NCI-H2171 treated with DMSO at 0.1 percent for 48 hours (cell line): ENCODE measurements at places on chromosomes 6 and 20.

GRCh38 chr6:125300992-125301434 is 754 bp downstream of the HDDC2 start:
- no peak for DNase-seq

- DNase-seq, result peak; percentile 14
Measured at GRCh38 chr6:145137425-145137824, 597.9 kb downstream of the EPM2A start.

- peak; percentile 75 for DNase-seq
Measured at GRCh38 chr20:9609887-9610502, 95.6 kb downstream of the LAMP5 start.

GRCh38 chr20:19828232-19828631 is 70.2 kb downstream of the RIN2 start:
- no peak for DNase-seq

DNA sequence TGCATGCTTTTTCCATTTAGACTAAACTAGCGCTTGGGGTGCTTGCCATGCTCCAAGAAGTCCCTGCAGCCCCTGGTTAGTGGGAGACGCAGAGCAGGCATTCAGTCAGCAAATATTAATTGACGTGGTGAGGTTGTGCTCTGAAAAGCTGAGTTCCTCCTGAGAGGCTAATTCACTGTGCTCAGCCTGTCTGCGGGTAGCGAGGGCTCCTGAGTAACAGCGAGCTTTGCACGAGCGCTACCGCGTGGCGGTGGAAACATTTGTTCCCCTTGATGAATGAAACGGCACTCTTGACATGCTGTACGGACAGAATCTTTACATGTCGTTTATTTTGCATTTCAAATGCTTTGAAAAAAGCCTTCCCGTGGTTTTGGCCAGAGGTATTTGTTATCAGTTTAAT is 170.6 kb upstream of the AGPAT4 start:
- DNase-seq, result no peak

- DNase-seq, result no peak
Measured at GRCh38 chr20:22371843-22372242, 212.5 kb downstream of the FOXA2 start.

DNA sequence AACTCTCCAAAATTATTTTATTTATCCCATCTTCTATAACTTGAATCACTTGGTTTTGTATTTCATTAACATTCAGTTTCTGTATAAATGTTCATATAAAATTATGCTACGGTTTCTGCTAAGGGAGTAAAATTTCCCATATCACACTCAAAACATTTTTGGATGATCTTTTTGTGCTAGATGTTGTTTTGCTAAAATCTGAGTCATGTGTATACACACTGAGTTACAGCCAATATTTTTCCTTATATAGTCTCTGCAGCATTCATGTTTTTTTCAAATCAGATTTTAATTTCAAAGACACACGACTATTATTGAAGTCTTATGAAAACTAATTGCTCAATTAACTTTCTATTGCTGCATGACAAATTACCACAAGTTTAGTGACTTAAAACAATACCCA is 54.3 kb upstream of the SLC2A12 start:
- DNase-seq, result no peak
